ENCODE measurements at places on chromosomes 1 and 21. TPM values are rescaled to one million over a fixed set of nuclear protein-coding genes. Genes with fewer than 3 reads are reported as not detected.

The NEGR1 gene
- 1.7 TPM for polyA plus RNA-seq

The RAP1GAP gene
- not detected for polyA plus RNA-seq

The RNF187 gene
- polyA plus RNA-seq: 42.4 TPM

The IGSF3 gene
- not detected for polyA plus RNA-seq

- H3K36me3 ChIP-seq: no peaks in the 10 kb centered on the region
- DNase-seq: no peak
- peaks cover 4% of the 10 kb centered on the region for H3K4me1 ChIP-seq
These were observed 358.7 kb downstream of the BARHL2 start for GRCh38 chr1:90358448-90358847.

The RUNX1 gene
- polyA plus RNA-seq: 6.2 TPM

DNA sequence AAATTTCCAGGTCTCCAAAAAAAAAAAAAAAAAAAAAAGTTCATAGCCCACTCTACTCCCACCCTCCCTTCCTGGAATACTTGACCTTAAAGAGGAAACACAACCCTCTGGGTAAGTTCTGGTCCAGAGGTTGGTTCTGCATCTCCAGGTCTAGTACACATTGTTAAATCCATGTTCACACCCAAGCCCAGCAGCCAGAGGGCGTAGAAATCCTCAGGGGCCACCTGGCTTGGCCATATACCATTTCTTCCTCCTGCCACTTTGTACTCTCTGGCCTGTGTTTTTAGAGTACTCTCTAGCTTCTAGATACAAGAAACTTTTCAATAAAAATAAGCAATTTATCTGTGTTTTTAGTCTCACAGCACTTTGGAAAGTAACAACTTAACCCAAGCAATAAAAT is 89.3 kb downstream of the PHTF1 start:
- peaks cover 2% of the 10 kb centered on the region for H3K27me3 ChIP-seq
- H3K27ac ChIP-seq: no peak overlapping the region
- DNase-seq: no peak
- H3K36me3 ChIP-seq: no peaks in the 10 kb centered on the region
- no peak overlapping the region for H3K4me3 ChIP-seq
- no peaks in the 10 kb centered on the region for H3K4me1 ChIP-seq

DNA sequence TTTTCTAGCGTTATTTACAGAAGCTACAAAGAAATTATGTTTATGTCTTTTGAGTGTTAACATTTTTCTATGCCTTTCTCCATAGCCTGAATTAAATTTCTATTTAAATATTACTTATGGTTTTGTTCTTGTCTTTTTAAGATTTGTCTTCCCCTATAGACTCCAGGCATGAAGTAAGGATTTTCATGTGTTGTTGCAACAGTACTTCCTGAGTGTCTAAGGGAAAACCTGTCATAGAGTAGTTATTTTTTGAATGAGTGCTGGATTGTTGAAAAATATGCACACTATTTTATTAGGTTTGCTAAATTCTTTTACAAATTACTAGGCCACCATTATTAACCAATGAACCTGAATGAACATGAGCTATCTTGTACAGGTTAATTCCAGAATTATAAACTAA is 27.1 kb downstream of the SAMSN1 start:
- H3K27me3 ChIP-seq: no peaks in the 10 kb centered on the region
- DNase-seq: no peak
- peaks cover 38% of the 10 kb centered on the region for H3K36me3 ChIP-seq
- no peak overlapping the region for H3K27ac ChIP-seq

DNA sequence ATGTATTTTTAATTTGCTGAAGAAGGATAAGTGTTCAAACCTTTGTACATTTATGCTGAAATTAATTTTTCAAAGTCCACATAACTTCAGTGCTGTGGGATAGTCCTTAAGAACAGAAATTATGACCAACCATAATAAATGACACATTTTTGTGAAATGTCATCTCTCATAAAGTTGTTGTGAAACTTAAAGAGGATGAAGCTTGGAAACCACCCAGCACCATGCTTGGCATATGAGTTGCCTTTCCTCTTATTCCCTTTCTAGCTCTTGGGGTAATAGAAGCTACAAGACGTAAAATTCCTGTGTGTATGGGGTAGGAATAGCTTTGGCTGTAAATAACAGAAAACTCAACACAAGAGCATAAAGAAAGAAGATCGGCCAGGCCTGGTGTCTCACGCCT is 18.9 kb upstream of the USP24 start:
- H3K36me3 ChIP-seq: peaks cover 4% of the 10 kb centered on the region
- peaks cover 1% of the 10 kb centered on the region for H3K27me3 ChIP-seq
- no peaks in the 10 kb centered on the region for H3K4me1 ChIP-seq
- H3K27ac ChIP-seq: no peak overlapping the region
- DNase-seq: no peak

The NDUFS2 gene
- 59.6 TPM for polyA plus RNA-seq

DNA sequence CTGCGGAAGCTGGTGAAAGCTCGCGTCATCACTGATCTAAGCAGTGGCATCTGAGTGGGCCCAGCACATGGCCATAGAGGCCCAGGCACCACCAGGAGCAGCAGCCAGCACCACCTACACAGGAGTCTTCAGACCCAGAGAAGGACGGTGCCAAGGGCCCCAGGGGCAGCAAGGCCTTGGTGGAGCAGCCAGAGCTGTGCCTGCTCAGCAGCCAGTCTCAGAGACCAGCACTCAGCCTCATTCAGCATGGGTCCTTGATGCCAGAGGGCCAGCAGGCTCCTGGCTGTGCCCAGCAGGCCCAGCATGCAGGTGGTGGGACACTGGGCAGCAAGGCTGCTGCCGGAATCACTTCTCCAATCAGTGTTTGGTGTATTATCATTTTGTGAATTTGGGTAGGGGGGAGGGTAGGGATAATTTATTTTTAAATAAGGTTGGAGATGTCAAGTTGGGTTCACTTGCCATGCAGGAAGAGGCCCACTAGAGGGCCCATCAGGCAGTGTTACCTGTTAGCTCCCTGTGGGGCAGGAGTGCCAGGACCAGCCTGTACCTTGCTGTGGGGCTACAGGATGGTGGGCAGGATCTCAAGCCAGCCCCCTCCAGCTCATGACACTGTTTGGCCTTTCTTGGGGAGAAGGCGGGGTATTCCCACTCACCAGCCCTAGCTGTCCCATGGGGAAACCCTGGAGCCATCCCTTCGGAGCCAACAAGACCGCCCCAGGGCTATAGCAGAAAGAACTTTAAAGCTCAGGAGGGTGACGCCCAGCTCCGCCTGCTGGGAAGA is 3.2 kb upstream of the ARTN start:
- DNase-seq: no peak
- H3K27me3 ChIP-seq: peaks cover 6% of the 10 kb centered on the region
- H3K4me3 ChIP-seq: no peak overlapping the region
- peaks cover 11% of the 10 kb centered on the region for H3K36me3 ChIP-seq
- H3K4me1 ChIP-seq: no peaks in the 10 kb centered on the region

DNA sequence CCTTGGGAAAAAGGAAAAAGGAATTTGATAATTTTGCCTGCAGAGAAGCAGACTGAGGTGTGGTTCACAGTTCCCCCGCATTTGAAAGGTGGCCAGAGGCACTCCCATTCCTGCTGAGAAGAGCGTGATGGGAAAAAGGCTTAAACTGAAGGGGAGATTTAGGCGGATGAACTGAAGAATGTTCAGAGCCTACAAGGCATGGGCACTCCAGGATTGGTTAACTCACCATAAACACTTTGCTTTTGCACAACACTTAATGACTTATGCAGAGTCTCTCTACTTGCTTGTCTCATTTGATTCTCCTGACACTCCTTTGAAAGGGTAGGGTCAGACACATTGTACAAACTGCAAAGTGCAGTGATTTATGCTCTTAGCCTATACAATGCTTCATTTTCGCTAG is 119.6 kb upstream of the RUNX1 start:
- H3K4me3 ChIP-seq: no peak overlapping the region
- no peaks in the 10 kb centered on the region for H3K27me3 ChIP-seq
- no peak for DNase-seq
- H3K36me3 ChIP-seq: no peaks in the 10 kb centered on the region
- H3K4me1 ChIP-seq: peaks cover 28% of the 10 kb centered on the region

The CYP4B1 gene
- polyA plus RNA-seq: not detected

The IL12RB2 gene
- polyA plus RNA-seq: 33.3 TPM

The MASP2 gene
- not detected for polyA plus RNA-seq

DNA sequence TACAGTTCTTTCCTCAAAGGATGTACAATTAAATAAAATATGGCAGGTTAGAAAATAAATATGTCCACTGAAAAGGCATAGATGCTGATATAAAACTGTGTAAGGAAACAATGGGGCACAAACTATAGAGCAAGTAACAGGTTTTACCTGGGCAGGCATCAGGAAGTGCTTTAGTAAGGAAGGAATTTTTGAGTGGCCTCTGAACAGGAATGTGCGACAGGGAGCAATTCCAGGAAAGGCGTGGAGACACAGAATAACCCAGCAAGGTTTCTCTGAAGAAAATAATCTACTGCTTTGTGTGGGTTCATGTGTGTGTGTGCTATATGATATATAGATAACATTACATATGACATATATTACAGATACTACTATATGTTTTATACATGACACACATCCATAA is 128.4 kb downstream of the RGS21 start:
- H3K36me3 ChIP-seq: no peaks in the 10 kb centered on the region
- H3K4me3 ChIP-seq: no peak overlapping the region
- H3K4me1 ChIP-seq: no peaks in the 10 kb centered on the region
- no peak overlapping the region for H3K27ac ChIP-seq
- H3K27me3 ChIP-seq: peaks cover 3% of the 10 kb centered on the region
- DNase-seq: no peak

DNA sequence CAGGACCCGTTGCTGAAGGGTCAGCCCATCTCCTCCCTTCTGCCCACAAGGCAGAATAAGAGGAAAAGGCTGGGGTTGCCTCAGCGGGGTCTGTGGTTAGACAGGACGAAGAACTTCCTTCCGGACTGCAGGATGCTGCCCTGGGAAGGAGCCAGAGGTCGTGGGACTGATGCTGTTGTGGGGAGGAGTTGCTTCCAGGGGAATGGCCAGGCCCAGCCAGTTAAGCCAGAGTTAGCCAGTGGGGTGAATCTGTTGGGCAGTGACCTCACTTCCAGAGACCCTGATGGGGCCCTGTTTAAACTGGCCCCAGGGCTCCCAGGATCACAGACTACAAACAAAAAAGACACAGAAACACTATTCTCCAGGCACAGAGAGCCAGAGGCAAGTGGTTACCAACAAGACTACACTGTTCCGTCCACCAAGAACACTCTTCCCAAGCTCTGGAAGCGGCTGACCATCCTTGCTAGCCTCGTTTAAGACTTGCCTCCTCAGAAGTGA is 13.0 kb downstream of the FAM229A start:
- H3K4me1 ChIP-seq: peaks cover 46% of the 10 kb centered on the region
- H3K36me3 ChIP-seq: peaks cover 4% of the 10 kb centered on the region
- DNase-seq: no peak
- H3K27ac ChIP-seq: peak overlapping the region; percentile 74

The RHD gene
- 0.26 TPM for polyA plus RNA-seq

- no peaks in the 10 kb centered on the region for H3K4me1 ChIP-seq
- no peak overlapping the region for H3K4me3 ChIP-seq
- H3K27ac ChIP-seq: no peak overlapping the region
- DNase-seq: no peak
These were observed 37.6 kb downstream of the DDAH1 start for GRCh38 chr1:85427331-85427730.

GRCh38 chr1:248229360-248229908 is 1.8 kb upstream of the OR2M4 start:
- DNase-seq: no peak
- no peaks in the 10 kb centered on the region for H3K4me1 ChIP-seq
- H3K36me3 ChIP-seq: no peaks in the 10 kb centered on the region

GRCh38 chr1:30738040-30738714 is 14.8 kb upstream of the MATN1 start:
- peak overlapping the region; percentile 64 for H3K4me3 ChIP-seq
- H3K4me1 ChIP-seq: peaks cover 63% of the 10 kb centered on the region
- H3K27me3 ChIP-seq: peaks cover 16% of the 10 kb centered on the region
- peak overlapping the region; percentile 86 for H3K27ac ChIP-seq
- peaks cover 75% of the 10 kb centered on the region for H3K36me3 ChIP-seq
- peak; percentile 47 for DNase-seq

GRCh38 chr1:1332774-1333480 is 1.8 kb downstream of the TAS1R3 start:
- H3K4me1 ChIP-seq: no peaks in the 10 kb centered on the region
- H3K36me3 ChIP-seq: no peaks in the 10 kb centered on the region
- no peak overlapping the region for H3K4me3 ChIP-seq
- H3K27me3 ChIP-seq: peaks cover 3% of the 10 kb centered on the region
- DNase-seq: no peak

GRCh38 chr1:156486421-156487344 is 13.9 kb downstream of the MEF2D start:
- DNase-seq: no peak
- peaks cover 89% of the 10 kb centered on the region for H3K4me1 ChIP-seq
- no peaks in the 10 kb centered on the region for H3K36me3 ChIP-seq
- H3K4me3 ChIP-seq: no peak overlapping the region

DNA sequence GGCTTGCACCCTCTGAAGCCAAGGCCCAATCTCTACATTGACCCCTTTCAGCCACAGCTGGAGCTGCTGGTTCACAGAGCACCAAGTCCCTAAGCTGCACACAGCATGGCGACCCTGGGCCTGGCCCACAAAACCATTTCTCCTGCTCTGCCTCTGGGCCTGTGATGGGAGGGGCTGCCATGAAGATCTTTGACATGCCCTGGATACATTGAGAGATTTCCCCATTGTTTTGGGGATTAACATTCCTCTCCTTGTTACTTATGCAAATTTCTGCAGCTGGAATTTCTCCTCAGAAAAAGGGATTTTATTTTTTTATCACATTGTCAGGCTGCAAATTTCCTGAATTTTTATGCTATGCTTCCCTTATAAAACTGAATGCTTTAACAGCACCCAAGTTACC is 235.8 kb downstream of the COL11A1 start:
- no peaks in the 10 kb centered on the region for H3K4me1 ChIP-seq
- no peaks in the 10 kb centered on the region for H3K27me3 ChIP-seq
- H3K4me3 ChIP-seq: no peak overlapping the region
- no peak for DNase-seq
- no peaks in the 10 kb centered on the region for H3K36me3 ChIP-seq

DNA sequence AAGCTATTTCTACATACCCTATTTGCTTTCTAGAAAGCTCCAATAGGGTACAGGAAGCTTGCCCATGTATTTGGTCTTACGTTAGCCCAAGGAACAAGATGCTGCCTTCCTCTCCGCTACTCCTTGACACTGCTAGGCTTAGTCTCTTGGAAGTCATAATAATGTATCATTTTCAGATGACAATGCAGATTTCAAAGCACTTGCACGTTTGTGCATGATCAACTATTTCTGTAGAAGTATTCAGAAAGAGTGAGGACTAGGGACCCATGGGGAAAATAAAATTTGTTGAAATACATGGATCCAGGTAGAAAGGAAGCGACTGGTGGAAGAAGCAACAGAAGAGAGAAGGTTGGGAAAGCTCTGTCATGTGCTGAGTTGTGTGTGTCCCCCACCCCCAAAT is 211.8 kb upstream of the C1orf105 start:
- H3K27ac ChIP-seq: no peak overlapping the region
- H3K4me1 ChIP-seq: peaks cover 11% of the 10 kb centered on the region
- H3K4me3 ChIP-seq: no peak overlapping the region
- no peak for DNase-seq
- H3K27me3 ChIP-seq: no peaks in the 10 kb centered on the region

- no peaks in the 10 kb centered on the region for H3K27me3 ChIP-seq
- DNase-seq: no peak
- H3K27ac ChIP-seq: no peak overlapping the region
- no peak overlapping the region for H3K4me3 ChIP-seq
- no peaks in the 10 kb centered on the region for H3K36me3 ChIP-seq
These were observed 17.6 kb upstream of the FCAMR start for GRCh38 chr1:206987873-206988272.

The YOD1 gene
- 0.49 TPM for polyA plus RNA-seq

Data from immature natural killer cell (primary cell).